GM23338 (cell line): ENCODE measurements at places on chromosomes 1 and 21. TPM values are rescaled to one million over a fixed set of nuclear protein-coding genes. Genes with fewer than 3 reads are reported as not detected.

DNA sequence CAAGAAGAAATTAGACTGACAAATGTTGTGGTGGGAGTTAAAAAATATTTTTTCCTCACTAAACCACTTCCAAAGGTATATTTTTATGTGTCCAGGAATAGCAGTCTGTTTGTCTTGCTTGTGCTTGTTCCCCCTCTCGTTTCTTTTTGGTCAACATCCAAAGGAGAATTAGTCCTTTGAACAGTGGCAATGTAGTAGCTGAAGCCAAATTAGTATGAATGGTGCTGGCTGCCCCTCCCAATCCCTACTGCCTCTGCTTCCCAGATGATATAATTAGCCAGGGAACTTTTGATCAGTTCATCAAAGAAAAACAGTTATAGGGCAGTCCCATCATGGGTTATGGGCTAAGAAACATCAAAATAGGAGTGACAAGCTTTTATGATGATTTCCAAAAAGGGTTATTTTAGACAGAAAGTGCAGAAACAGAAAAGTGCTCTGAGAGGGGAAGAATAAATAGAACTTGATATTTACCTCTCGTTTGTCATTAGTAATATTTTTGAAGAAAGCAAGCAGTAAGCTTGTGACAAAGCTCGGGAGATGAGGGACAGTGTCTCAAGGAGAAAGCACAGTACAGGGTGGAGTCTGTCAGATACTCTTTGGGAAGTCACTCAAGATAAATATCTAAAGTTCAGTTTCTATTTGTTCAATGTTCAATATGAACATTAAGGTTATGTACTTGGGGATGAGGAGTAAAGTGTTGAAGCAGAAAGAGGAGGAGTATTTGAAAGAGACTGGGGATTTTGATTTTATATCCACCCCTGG is 239.1 kb downstream of the HLX start:
- no peaks in the 10 kb centered on the region for H3K4me1 ChIP-seq
- H3K4me3 ChIP-seq = no peak overlapping the region
- no peaks in the 10 kb centered on the region for H3K36me3 ChIP-seq

DNA sequence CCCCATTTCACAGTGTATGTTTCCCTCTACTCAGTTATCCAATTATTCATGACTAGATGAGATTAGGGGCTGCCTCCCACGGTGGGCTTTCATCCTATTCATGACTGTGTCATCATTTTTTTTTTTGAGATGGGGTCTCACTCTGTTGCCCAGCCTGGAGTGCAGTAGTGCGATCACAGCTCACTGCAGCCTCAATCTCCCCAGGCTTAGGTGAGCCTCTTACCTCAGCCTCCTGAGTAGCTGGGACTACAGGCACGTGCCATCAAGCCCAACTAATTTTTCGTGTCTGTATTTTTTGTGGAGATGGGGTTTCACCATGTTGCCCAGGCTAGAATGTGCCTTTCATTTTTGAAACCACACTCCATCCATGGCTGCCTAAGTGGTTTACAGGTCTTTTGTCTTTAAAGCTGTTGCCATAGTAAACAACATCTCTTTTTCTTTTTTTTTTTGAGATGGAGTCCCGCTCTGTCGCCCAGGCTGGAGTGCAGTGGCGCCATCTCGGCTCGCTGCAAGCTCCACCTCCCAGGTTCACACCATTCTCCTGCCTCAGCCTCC is 60.0 kb downstream of the PIK3CD start:
- H3K27me3 ChIP-seq = no peaks in the 10 kb centered on the region
- H3K4me1 ChIP-seq = peaks cover 8% of the 10 kb centered on the region
- H3K36me3 ChIP-seq = no peaks in the 10 kb centered on the region
- no peak overlapping the region for H3K4me3 ChIP-seq
- DNase-seq = no peak

GRCh38 chr1:214542275-214543199 is 8.9 kb downstream of the PTPN14 start:
- peaks cover 53% of the 10 kb centered on the region for H3K4me1 ChIP-seq
- no peak for DNase-seq
- H3K36me3 ChIP-seq = no peaks in the 10 kb centered on the region

DNA sequence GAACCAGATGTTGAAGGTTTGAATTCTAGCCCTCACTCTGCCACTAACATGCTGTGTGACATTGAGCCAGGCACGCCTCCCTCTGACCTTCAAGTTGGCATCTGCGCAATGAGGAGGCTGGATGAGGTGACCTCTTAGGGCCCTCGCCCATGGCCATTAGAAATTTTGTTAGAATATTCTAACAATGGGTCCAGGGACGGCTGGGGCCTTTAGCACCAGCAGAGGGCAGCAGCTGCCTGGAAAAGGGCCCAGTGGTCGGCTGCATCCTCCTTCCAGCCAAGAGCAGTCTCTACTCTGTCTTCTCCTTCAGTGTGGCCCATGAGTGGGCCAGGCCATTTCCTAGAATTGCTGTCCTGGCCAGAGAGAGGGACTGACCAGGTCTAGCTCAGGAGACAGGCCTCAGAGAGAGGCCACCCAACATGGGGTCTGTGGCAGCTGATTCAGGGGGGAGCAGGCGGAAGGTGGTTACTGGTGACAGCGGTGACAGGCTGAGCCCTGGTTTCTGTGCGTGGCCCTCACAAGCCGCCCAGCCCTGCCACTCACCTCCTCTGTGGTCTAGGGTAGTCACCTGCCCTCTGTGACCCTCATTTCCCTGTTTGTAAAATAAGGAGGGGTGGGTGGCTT is 101.3 kb upstream of the ACTL8 start:
- no peak overlapping the region for H3K27ac ChIP-seq
- no peak overlapping the region for H3K4me3 ChIP-seq
- H3K27me3 ChIP-seq = no peaks in the 10 kb centered on the region
- no peaks in the 10 kb centered on the region for H3K4me1 ChIP-seq
- peaks cover 4% of the 10 kb centered on the region; the same call in 1 of the 2 replicates for H3K36me3 ChIP-seq

DNA sequence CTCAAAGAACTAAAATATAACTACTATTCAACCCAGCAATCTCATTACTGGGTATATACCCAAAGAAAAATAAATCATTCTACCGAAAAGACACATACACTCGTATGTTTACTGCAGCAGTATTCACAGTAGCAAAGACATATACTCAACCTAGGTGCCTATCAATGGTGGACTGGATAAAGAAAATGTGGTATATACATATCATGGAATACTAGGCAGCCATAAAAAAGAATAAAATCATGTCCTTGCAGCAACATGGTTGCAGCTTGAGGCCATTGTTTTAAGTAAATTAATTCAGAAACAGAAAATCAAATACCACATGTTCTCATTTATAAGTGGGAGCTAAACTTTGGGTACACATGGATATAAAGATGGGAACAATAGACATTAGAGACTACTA is 266.2 kb upstream of the POU3F1 start:
- no peaks in the 10 kb centered on the region for H3K27me3 ChIP-seq
- H3K4me3 ChIP-seq = no peak overlapping the region
- H3K4me1 ChIP-seq = no peaks in the 10 kb centered on the region
- no peak overlapping the region for H3K27ac ChIP-seq
- no peaks in the 10 kb centered on the region for H3K36me3 ChIP-seq
- DNase-seq = no peak

GRCh38 chr21:45034556-45035476 is 39.6 kb upstream of the ADARB1 start:
- H3K4me3 ChIP-seq = no peak overlapping the region
- no peak overlapping the region for H3K27ac ChIP-seq
- no peaks in the 10 kb centered on the region for H3K27me3 ChIP-seq
- no peak for DNase-seq
- H3K36me3 ChIP-seq = no peaks in the 10 kb centered on the region

- DNase-seq = no peak
- no peaks in the 10 kb centered on the region for H3K36me3 ChIP-seq
- H3K27ac ChIP-seq = no peak overlapping the region
- H3K27me3 ChIP-seq = no peaks in the 10 kb centered on the region
These were observed 14.6 kb downstream of the MAB21L3 start for GRCh38 chr1:116125758-116126157.

DNA sequence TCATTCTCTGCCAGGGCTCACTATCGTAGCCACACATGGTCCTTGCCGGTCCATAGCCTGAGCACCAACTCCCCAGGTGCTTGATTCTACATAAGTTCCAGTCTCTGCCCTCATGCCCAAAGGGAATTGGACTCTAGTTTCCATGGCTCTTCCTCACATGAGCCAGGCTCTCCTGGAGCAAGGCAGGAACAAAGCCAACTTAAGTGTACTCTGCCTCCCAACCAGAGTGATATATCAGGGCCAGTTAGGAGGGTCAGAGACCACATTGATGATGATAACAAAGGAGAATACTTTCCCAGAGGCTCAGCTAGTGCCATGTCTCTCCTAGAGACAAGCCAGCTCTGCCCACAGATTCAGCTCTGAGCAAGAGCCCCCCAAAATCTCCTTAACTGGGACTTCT is 70.9 kb downstream of the ERI3 start:
- H3K36me3 ChIP-seq = no peaks in the 10 kb centered on the region
- H3K27ac ChIP-seq = no peak overlapping the region
- no peak for DNase-seq
- H3K4me3 ChIP-seq = no peak overlapping the region

- H3K27ac ChIP-seq = no peak overlapping the region
- no peaks in the 10 kb centered on the region for H3K4me1 ChIP-seq
- no peak for DNase-seq
- H3K4me3 ChIP-seq = no peak overlapping the region
- H3K27me3 ChIP-seq = no peaks in the 10 kb centered on the region
These were observed 11.7 kb downstream of the CD244 start for GRCh38 chr1:160850993-160851392.

- no peak for DNase-seq
- H3K4me3 ChIP-seq = no peak overlapping the region
- no peaks in the 10 kb centered on the region for H3K36me3 ChIP-seq
- H3K27ac ChIP-seq = no peak overlapping the region
- no peaks in the 10 kb centered on the region for H3K27me3 ChIP-seq
These were observed 10.9 kb upstream of the ADAMTS5 start for GRCh38 chr21:26977746-26978145.

DNA sequence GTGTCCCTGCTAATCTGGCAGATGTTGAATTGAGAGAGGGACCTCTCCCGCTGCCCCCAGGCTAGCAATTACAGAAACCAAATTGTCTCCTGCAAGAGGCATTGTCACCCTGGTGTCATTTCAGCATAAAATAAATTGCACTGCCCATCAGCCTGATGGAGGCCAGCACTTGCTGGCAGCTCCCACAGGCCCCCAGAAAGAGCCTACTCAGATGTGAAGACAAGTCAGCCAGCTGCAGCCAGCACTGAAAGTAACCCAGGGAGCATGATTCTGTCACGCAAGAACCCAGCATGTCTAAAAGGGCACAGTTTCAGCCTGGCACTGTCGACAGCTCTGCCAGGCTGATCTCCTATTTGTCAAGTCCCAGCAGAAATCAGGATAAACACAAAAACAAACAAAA is 110.3 kb upstream of the CTTNBP2NL start:
- H3K27ac ChIP-seq = no peak overlapping the region
- no peaks in the 10 kb centered on the region for H3K36me3 ChIP-seq
- no peaks in the 10 kb centered on the region for H3K4me1 ChIP-seq
- H3K27me3 ChIP-seq = no peaks in the 10 kb centered on the region
- DNase-seq = no peak
- no peak overlapping the region for H3K4me3 ChIP-seq

DNA sequence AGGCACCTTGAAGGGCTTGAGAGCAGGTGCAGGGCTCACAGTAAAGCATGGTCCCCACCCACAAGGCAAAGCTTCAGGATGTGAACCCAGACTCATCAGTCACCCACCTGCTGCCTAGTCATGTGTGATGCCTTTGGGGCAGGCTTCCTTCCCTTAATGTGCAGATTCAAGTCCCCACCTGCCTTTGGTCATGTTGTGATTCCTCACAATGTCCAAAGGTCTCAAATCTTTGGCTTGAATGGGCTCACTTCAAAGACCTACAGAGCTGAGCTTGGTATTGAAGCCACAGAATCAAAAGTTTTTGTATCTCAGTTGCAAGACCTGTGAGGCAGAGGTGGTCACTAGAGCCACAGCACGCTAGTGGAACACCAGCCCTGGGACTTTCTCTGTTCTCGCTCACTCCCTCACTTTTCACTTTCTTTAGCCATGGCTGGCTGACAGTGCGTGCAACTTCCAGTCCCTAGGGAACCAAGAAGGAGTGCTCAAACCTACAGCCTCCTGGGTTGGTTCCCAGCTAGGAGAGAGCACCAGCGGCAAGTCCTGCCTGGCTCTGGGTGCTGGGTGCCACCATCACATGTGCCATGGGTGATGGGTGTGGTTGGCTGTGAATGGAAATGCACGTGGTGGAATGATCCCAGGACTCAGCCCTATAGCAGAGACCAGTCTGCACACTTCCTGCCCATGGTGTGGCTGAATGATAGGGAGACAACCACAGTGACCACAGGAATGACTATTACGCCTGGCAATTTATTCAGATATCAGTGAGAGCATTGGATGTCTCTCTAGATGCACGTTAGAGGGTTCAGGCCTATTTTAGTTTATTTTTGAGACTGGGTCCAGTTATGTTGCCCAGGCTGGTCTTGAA is 26.4 kb upstream of the CLIC6 start:
- H3K4me1 ChIP-seq = no peaks in the 10 kb centered on the region
- H3K27me3 ChIP-seq = no peaks in the 10 kb centered on the region
- no peak for DNase-seq

Gene CD244
- total RNA-seq = not detected in 2 replicates

Gene PRR9
- not detected in 2 replicates for total RNA-seq

Gene DNAJC6
- 4.6 and 7.4 TPM in 2 replicates for total RNA-seq
